ENCODE measurements at places on chromosomes 4 and X.

DNA sequence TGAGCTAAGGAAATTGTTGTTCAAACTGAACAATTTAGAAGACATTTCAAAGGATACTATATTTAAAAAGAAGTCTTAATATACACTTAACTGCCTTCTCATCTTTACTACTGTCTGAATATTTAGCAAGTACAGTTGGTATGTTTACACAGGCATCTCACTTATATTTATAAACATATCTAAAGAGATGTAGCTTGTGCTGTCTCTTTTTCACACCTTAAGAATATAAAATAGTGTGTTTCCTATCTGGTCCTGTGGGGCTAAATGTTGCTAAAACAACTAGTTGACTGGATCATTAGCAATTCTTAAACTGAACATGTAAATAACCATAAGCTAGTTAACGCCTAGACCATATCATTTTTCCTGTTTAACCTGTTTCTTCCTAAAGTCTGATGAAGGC is 336.3 kb downstream of the PPP3CA start:
- no peak for DNase-seq

GRCh38 chrX:44529310-44529709 is 13.3 kb downstream of the FUNDC1 start:
- no peak for DNase-seq

GRCh38 chr4:17260166-17260907 is 251.6 kb downstream of the QDPR start:
- DNase-seq, result no peak

- DNase-seq, result no peak
Observed at GRCh38 chr4:37881811-37882210, 9.1 kb upstream of the TBC1D1 start.

GRCh38 chr4:13527192-13527980 is 16.9 kb downstream of the NKX3-2 start:
- DNase-seq, result no peak

GRCh38 chr4:48343035-48343434 is 1.7 kb downstream of the SLAIN2 start:
- no peak for DNase-seq

DNA sequence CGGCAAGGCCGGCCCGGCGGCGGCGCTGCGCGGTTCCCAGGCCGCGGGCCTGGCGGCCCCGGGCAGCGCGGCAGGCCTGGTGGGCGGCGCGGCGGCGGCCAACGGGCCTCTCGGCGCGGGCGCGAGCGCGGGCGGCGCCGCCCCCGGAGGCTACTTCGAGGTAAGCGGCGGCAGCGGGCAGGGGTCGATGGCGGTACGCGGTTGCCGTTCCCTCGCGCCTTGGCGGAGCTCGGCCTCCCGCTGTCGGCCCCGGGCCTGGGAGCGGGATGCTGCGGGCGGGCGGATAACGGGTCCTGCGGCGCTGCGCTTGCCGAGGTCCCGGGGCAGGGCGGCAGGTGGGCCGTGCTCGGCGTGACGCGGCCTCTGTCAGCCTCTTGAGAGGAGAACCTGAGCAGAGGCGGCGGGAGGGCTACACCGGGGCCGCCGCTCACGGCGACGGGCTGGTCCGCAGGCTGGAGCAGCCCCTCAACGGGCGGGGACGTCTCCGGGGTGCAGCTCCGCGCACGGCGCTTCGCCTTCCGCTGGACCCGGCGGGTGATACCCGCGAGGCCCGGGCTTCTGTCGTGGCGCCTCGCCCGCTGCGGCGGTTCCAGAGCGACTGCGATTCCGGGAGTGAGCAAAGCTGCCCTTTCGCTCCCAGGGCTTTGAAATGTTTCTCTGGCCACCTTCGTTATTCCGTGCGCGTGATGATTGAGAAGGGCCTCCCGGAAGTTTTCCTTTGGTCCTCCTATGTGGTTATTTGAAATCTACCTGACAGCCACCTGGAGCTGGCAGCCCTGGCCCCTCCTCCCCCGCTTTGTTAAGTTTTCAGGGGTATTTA is 774 bp downstream of the FAM193A start:
- DNase-seq, result peak; percentile 69

GRCh38 chr4:122665161-122665929 is 44.5 kb upstream of the IL21 start:
- no peak for DNase-seq

DNA sequence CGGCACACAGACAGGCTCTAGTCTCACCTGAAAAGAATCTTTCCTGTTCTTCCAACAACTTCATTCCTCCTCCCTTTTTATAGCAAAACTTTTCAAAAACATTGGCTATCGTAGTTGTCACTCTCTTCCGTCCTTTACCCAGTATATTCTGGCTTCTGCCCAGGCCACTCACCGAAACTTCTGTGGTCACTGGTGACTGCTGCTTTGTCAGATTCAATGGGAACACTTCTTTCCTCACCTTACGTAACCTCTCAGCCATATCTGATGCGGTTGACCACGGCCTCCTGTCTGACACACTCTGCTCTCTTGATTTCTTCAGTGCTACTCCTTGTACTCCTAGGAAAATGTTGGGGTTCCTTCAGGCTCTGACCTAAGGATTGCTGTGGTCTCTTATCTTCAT is 9.2 kb upstream of the RNF150 start:
- no peak for DNase-seq

GRCh38 chrX:147570483-147570882 is 341.2 kb upstream of the FMR1 start:
- DNase-seq, result no peak

DNA sequence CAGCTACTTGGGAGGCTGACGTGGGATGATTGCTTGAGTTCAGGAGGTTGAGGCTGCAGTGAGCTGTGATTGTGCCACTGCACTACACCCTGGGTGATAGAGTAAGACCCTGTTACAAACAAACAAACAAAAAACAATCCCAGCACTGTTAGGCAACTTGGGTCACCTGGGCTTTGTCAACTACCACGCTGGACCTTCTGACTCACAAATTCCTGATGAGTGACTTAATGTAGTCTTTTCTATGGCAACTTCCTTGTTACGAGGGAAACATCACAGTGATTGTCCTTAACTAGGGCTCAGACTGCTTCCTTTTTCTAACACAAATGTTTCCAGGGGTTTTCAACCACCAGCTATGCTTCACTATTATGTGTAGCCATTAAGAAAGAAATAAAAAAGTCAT is 128.8 kb upstream of the GPC4 start:
- DNase-seq, result no peak

DNA sequence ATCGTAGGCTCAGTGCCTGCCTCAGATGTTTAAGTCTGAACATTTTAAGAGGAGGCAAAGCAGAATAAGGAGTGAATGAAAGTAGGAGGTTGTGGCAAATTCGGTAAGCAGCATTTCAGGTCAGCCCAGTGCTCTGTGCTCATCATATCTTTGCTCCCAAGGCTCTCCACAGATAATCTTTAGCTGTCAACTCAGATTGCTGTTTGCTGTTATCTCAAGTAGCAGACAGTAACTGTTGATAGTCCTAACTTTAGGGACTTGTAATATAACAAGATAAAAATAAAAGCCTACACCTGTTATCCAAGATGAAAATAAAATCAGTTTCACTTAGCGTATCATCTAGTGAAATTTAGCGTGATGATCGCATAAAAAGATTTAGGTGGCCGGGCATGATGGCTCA is 18.6 kb upstream of the CLTRN start:
- no peak for DNase-seq

DNA sequence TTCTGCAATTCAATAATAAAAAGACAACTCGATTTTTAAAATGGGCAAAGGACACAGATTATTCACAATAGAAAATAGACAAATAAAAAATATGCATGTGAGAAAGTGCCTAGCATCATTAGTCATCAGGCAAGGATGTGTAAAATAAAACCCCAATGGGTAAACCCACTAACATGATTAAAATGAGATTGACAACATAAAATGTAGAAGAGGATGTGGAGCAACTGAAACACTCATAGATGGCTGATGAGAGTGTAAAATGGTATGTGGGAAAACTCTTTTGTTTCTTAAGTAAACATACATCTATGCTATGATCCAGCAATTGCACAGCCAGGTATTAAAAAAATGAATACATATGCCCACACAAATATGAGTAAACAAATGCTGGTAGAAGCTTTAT is 177.6 kb downstream of the IQCM start:
- DNase-seq, result no peak
